ENCODE measurements at places on chromosomes 6 and 20. TPM values are rescaled to one million over a fixed set of nuclear protein-coding genes. Genes with fewer than 3 reads are reported as not detected.

The PPP1R14C gene
- 0.05 TPM for total RNA-seq

The SAMD10 gene
- total RNA-seq: 2.8 TPM

DNA sequence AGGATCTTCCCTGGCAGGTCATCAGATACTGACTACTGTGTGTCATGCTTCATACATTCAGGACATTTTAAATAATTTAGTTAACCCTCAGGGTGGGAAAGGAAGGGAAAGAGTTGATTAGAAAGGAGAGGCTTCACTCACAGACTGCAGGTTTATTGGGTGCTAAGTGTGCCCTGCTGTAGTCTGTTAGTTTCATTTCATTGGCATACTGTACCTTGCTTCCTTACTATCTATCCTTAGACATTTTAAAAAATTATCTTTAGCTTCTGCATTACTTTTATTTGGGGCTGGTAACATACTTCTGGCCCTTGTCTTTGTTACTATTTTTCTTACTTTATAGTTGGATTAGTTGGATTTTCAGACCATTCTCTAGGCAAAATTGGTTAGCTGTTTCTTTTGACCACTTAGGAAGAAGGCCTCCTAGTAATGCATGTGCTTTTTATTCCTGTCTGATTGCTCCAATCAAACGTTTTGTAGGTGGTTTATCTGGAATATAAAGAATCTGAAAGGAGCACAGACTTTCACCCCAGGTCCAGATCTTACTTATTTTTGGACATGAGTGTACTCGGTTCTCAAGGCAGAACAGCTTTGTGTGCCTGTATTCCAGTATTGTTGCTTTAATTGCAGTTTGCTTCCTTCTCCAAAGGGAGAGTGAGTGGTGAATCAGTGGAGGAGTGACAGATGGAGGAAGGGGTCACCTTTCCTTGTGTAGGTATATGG is 82.7 kb upstream of the PRDM1 start:
- DNase-seq: no peak
- H3K27ac ChIP-seq: no peak overlapping the region
- no peaks in the 10 kb centered on the region for H3K4me1 ChIP-seq
- H3K27me3 ChIP-seq: no peaks in the 10 kb centered on the region
- no peaks in the 10 kb centered on the region for H3K36me3 ChIP-seq

DNA sequence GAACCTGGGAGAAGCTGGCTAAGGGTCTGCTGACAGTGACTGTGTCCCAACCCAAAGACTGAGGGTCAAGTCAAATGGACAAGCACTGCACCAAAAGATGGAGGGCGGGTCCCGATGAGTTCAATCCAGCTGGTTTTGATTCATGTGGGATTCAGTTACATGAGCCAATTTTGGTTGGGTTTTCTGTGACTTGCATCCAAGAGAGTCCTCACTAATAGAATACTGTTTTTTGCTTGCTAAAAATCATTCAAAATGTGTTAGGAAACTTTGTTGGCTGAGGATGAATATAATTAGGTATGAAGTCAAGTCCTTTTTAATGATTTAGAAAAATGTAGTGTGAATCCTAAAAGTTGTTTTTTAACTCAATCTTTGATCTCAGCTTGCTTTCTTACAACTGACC is 323.8 kb upstream of the NOX3 start:
- no peaks in the 10 kb centered on the region for H3K36me3 ChIP-seq
- H3K4me1 ChIP-seq: no peaks in the 10 kb centered on the region
- no peak overlapping the region for H3K27ac ChIP-seq
- no peaks in the 10 kb centered on the region for H3K27me3 ChIP-seq
- no peak overlapping the region for H3K4me3 ChIP-seq

- no peak for DNase-seq
- H3K36me3 ChIP-seq: peaks cover 53% of the 10 kb centered on the region
- H3K4me3 ChIP-seq: no peak overlapping the region
- no peaks in the 10 kb centered on the region for H3K27me3 ChIP-seq
- no peak overlapping the region for H3K27ac ChIP-seq
Observed at GRCh38 chr20:31948008-31948407, 3.8 kb downstream of the PDRG1 start.

- no peak overlapping the region for H3K27ac ChIP-seq
- H3K36me3 ChIP-seq: peaks cover 15% of the 10 kb centered on the region
- H3K27me3 ChIP-seq: no peaks in the 10 kb centered on the region
- DNase-seq: no peak
Observed at GRCh38 chr6:57137350-57137749, 34.8 kb upstream of the BAG2 start.

DNA sequence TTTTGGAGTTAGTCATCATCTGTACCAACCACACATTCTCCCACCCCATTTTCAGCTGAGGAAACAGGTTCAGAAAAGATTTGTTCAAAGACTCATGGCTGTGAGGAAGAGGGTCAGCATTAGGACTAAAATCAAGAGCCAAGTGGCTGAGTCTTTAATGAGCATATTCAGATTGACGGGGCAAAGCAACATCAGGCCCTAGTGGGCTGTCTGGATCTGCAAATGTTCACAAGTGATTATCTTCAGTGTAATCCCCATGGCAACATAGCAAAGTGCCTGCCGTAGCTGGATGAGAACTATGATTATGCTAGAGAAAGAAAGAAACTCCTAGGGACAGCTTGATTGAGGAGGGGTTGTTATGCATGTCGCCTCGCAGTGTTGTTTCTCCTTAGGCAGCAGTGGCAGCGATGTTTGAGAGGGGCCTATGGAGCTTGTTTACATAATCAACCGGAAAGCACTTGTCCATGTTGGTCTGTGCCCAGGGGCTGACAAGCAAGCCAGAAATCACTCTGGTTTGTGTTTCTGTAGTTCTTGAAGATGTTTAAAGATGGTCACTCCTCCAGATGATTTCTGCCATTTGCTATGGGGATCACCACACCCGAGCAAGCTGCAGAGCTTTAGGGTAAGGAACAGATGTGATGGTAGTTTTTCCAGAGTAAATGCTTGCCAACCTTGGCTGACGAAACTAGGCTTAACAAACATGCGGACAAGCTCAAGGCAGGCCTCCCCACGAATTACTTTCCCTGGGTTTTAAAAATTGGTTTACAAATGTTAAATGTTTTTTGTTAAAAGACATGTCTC is 124.3 kb upstream of the MLIP start:
- no peaks in the 10 kb centered on the region for H3K36me3 ChIP-seq
- no peak for DNase-seq
- H3K4me1 ChIP-seq: no peaks in the 10 kb centered on the region
- no peaks in the 10 kb centered on the region for H3K27me3 ChIP-seq

GRCh38 chr6:160417550-160417949 is 69.4 kb downstream of the SLC22A3 start:
- no peaks in the 10 kb centered on the region for H3K4me1 ChIP-seq
- no peak overlapping the region for H3K27ac ChIP-seq
- no peaks in the 10 kb centered on the region for H3K27me3 ChIP-seq
- no peak overlapping the region for H3K4me3 ChIP-seq
- H3K36me3 ChIP-seq: peaks cover 3% of the 10 kb centered on the region

DNA sequence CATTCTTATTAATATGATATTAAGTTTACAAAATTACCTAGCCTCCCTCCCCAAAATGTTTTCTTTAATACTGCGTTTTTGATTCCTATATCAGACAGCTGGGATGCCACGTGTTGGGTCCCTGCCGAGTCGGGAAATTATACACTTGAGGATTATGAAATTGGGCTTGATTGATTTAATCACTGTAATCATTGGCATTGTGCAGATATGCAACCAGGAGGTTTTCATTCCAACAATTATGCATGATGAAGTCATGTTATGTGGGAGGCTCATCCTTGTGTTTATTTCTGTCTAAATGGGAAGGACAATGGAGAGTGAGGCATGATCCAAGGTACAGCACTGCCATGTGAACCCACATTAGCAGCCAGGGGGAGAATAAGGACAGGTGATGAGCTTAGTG is 30.6 kb upstream of the RIPOR2 start:
- no peaks in the 10 kb centered on the region for H3K27me3 ChIP-seq
- DNase-seq: no peak
- H3K4me1 ChIP-seq: no peaks in the 10 kb centered on the region
- no peak overlapping the region for H3K27ac ChIP-seq

GRCh38 chr6:3531481-3531880 is 74.6 kb upstream of the SLC22A23 start:
- H3K27me3 ChIP-seq: no peaks in the 10 kb centered on the region
- H3K27ac ChIP-seq: no peak overlapping the region
- no peaks in the 10 kb centered on the region for H3K36me3 ChIP-seq
- peak; percentile 28 for DNase-seq
- H3K4me3 ChIP-seq: no peak overlapping the region
